Frontal cortex (tissue), 4 donors: ENCODE measurements at places on chromosomes 2 and 18. TPM values are rescaled to one million over a fixed set of nuclear protein-coding genes. Genes with fewer than 3 reads are reported as not detected.

DNA sequence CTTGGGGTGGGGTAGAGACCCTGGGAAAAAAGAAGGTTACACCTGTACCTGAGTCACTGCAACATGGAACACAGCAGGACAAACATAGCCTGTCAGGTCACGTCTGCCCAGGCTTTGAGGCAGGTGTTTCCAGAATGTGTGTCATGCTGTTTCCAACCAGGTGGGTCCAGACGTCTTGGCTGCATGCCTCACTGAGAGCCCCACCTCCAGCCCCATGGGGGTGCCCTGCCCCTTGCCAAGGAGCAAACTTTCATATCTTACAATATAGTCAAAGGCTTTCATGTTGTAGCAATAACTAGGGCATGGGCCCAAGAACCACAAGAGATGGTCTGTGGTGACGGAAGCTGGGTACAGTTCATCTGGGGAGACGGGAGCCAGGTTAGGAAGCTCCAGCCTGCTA, 499.7 kb downstream of the BCL11A start:
- no peak for DNase-seq

- DNase-seq, result no peak
Observed at GRCh38 chr2:223041527-223042109, 10.4 kb upstream of the KCNE4 start.

DNA sequence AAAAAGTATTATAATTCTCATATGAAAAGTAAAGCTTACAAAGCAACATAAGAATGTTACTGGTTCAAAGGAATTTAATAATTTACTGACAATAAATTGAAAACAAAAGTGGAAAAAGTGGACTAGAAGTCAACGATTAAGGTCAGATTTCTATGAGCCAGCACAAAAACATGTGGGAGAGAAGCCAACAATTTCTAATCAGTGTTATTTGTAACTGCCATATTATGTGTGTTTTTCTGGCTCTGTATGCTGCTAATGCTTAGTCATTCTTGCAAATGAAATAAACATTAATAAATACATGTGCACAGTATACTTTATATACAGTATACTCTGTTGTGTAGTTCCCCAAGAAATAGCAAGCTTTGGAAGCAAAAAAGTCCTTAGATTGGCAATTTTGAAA, 301.3 kb upstream of the RGPD4 start:
- no peak for DNase-seq

- DNase-seq, result no peak
Observed at GRCh38 chr18:72783530-72783929, 84.3 kb downstream of the NETO1 start.

Gene DNAJB2
- 46.1 TPM for total RNA-seq

Gene SULT1C4
- total RNA-seq, result 4.5 TPM
